ENCODE measurements at places on chromosomes 16 and 17.

DNA sequence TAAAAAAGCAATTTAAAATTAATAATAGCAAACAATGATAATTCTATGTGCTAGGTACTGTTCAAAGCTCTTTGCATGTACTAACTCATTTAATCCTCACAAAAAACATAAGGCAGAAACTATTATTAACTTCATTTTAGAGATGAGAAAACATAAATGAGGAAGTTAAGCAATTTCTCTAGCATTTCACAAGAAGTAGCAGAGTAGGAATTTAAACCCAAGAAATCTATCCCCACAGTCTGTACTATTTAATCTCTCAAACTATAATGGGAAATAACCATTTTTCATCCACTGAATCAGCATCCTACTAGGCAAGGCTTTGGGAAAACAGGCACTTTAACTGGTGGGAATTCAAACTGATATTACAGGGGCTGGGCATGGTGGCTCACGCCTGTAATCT lies 42.2 kb upstream of the INTS2 start:
- DNase-seq: no peak

DNA sequence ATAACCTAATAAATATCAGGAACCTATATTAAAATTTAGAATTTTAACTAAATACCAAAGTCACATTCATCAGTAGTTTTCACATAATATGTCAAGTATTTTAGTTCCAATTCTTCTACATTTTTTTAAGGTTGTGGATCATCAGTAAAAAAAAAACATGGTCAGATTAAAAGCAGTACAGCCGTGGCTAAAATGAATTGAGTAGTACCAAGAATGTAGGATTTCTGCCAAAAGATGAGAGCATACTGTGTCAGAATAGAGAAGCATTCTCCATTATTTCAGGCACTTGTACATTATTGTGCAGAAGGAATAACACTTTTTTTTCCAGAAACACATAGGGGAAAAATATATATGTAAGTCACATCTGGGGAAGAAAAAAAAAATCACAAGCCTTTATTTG lies 1176.1 kb downstream of the CDH11 start:
- no peak for DNase-seq

DNA sequence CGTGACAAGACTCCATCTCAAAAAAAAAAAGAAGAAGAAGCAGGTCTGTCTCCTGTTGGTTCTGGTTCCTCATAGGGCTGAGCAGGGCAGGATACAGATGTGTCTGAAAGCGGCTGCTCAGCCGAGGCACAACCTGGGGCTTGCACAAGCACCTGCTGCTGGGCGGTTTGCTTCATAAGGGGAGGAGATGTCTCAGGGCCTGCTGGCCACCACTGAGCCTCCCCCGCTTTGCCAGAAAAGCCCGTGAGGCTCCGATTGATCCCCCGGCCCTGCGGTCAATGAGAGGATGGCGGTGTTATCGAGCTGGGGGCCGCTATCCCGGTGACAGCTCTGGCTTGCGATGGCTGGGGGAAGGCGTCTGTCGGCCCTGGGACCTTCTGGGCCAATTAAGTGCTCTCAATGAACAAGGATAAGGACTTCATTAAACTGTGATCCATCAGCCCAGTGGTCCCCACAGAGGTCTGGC lies 162.0 kb downstream of the SDK2 start:
- DNase-seq: no peak

DNA sequence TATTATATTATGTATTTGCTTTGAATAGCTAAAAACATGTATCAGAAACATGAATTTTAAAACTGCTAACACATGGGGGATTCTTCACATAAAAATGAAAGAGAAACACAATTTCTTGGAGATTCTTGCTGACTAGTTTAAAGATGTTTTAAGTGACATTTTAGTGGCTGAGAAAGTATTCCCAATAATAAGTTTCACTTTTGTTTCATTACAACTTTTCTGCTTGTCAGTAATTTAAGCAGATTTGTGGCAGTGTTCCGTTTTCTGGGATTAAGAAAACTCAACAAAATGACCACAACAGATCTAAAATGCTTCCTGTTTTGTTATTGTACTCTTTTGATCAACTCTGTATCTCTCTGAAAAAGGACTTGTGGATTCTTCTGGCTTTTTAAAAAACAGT lies 75.9 kb downstream of the NLK start:
- DNase-seq: no peak

DNA sequence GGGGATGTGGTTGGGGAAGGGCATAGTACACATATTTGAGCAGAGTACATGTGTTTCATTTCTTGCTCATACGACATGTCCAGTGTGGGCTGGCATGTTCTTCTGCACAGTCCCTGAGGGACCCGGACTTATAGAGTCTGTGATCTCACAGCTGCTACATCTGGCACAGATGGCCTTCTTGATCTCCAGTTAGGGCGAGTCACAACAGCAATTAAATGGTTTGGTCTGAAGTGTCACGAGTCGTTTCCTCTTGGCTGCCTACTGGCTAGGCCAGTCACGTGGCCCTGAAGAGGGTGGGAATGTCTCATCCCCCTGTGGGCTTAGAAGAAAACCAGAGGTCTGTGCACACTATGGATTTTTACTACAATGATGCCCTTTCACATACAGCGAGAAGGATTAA lies 443.6 kb downstream of the WWOX start:
- DNase-seq: no peak

Measured in T-helper 22 cell (primary cell).